Activated CD8-positive, alpha-beta memory T cell treated with anti-CD3 and anti-CD28 coated beads for 1 hour (primary cell): ENCODE measurements at places on chromosomes 12 and 14.

- no peak for DNase-seq
Observed at GRCh38 chr12:84969226-84969625, 56.6 kb upstream of the SLC6A15 start.

- no peak for DNase-seq
Observed at GRCh38 chr14:95274874-95275273, 44.8 kb downstream of the CLMN start.

DNA sequence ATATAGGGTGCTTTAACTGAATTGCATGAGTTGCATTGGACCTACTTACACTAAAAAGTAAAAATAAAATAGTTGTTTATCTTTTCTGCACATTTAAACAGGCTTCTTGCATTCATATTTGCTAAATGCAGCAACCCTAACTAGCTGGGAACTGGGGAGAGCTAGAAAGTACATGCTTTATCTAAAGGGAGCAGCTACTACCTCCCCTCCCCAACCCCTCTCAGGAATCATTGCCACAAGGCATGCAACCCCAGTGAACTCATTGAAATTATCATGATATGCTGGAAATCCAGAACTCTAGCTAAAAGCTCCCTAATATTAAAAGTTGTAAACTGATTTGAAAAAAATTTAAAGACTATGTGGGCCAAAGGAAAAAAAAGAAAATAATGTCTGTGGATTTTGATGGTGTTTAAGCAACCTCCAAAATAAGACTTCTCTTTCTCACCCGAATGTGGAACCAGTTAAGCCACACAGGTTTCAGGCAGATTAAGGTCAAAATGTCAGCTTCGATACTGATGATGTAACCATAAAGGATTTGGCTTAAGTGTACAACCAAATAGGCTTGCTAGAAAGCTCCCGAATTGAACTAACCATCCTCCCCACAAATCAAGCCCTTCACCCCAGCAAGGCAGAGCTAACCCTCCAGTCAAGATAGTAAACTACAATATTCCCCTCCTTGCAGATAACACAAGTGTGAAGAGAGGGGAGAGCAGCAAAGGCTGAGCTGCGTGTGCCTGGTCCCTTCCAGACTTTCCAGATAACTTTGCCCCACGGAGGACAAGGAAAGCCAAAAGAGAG, 13.8 kb upstream of the POC1B start:
- DNase-seq: no peak

DNA sequence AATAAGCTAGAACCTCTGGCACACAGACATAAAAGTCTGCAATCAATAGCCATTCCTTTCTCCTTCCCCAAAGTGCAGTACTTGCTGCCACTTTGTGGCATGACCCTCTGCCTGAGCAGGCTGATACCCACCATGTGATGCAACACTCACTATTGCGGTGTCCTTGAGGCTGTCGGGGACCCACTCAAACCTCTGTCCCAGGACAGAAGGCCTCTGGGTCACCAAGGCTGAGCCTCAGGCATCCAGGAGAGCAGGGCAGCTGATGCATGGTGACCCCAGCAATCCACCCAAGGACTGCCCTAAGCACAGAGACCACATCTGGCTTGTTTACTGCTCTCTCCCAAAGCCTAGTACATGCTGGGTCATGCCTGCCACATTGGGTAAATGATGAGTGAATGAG, 114.2 kb downstream of the DPF3 start:
- DNase-seq: no peak

DNA sequence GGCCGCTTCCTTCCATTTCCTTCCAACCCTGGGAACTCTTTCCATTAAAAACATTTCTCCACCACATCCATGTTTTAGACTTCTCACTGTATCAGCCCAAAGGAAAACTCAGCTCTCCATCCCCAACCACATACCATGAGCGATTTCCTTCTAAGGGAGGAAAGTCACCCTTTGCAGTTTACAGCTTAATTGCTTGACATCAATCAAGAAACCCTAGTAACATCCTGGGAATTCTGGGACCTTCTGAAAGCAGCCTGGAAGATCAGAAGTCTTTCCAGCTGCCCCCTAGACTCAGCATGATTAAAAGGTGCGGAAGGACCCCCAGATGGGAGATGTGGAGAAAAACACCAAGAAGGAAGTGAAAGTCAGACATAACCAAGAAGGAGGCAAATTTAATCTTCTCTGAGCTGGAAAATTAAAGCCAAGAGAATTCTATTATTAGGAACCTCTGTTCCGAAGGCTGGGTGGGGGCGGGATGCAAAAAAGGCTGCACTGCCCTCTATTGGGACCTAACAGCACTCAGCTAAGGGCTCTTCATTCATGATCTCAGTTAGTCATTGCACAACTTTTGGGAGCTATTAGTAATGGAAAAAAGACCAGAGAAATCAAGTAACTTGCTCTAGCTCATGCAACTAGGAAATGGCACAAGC, 73.3 kb upstream of the PLXNC1 start:
- no peak for DNase-seq

- no peak for DNase-seq
Observed at GRCh38 chr12:33988197-33988805, 34.0 kb upstream of the ALG10 start.

DNA sequence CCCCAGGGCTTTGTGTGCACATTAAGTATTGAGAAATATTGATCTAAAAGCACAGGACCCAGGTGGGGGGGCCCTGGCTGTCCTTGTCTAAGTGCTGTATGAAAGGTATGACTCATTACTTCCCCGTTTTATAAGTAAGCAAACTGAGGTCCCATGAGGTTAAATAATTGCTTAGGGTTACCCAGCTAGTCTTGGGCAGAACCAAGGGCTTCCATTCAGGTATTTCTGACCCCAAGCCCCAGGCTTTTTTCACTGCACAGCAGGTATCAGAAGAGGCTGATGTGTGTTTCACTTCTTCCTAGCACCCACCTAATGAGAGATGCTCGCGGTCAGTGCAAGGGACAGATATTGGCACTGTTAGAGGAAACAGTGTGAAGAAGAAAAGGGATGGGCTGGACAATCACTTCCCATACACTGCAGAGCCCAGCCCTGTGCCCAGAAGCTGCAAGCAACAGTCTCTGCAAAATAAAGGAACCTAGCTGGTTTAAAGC, 4.7 kb upstream of the TC2N start:
- no peak for DNase-seq

DNA sequence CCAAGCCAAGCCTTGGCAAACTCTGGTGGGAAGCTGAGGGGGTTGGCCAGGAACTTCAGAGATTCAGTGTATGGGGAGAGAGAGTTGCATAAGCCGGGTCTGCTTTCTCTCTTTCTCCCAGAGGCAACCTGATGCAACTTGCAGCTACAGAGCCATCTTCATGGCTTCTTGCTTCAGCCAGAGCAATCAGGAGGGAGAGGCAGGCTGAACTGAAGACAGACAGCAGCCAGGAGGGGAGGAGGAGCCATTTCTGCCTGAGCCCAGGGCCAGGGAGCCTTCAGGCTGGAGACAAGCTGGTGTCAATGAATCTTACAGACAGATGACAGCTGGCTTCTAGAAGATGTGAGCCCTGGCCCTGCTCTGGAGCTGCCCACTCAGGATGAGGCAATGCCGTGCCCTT, 18.7 kb downstream of the NPC2 start:
- DNase-seq: no peak

DNA sequence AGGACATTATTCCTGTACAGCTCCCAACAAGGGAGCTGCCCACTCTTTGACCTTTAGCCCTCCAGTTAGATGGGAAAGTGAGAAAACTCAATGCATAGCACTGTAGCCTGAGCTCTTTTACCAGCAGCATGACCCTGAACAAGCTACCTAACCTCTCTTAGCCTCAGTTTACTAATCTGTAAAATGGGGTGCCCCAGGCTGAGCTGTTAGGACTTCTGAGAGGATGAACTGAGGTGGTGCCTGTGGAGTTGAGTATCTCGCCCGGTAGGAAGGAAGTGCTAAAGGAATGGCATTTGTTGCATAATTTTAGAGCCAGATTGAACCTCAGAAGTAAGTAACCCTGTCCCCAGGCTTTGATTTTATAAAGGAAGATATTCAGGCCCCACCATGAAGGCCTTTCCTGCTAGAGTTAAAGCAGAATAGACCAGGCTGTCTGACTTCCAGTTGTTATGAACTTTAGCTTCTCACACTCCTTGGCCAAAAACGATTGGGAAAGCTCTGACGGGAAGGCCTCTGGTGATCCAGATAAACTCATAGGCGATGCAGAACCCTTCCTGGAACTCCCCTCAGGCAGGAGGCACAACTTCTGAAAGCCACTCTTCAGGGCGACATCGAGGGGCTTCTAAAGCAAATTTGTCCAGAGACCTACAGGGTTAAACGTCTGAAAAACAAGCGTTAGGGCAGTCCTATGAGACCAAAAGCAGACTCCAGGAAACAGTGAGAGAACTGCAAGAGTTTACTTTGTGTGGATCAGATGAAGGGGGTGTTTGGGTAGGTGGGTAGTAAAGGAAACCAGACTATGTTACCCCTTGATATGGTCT, 2.5 kb upstream of the SERPINA10 start:
- no peak for DNase-seq

DNA sequence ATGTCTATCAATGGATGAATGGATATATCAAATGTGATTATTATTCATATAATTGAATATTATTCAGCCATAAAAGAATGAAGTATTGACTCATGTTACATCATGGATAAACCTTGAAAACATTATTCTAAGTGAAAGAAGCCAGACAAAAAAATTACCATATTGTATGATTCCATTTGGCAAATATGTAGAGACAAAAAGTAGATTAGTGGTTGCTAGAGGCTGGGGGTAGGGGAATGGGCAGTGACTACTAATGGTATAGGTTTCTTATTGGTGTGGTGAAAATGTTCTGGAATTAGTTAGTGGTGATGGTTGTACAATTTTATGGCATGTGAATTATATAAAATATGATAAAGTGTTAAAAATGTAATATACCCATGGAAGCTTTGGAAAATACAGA, 31.8 kb upstream of the GNS start:
- DNase-seq: no peak

- no peak for DNase-seq
Observed at GRCh38 chr12:28104903-28105864, 85.1 kb upstream of the CCDC91 start.

DNA sequence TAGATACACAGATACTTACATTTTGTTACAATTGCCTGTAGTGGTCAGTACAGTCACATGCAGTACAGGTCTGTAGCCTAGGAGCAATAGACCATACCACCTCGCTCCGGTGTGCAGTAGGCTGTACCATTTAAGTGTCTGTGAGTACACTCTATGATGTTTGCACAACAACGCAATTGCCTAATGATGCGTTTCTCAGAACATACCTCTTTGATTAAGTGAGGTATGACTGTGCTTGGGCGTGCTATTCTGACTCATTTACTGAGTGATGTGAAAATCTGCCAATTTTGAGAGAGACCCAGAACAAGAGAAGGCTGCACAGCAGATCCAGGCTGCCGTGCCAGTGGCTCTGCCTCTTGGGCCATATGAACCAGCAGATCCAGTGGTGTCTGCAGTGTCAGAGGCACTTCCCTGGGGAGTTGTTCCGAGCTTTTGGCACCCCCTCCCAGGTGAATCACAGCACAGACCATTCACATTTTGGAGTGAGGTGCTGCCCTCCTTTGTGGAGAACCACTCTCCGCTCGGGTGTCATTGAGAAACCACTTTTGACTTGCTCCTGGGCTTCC, 20.4 kb downstream of the DLK1 start:
- DNase-seq: no peak

DNA sequence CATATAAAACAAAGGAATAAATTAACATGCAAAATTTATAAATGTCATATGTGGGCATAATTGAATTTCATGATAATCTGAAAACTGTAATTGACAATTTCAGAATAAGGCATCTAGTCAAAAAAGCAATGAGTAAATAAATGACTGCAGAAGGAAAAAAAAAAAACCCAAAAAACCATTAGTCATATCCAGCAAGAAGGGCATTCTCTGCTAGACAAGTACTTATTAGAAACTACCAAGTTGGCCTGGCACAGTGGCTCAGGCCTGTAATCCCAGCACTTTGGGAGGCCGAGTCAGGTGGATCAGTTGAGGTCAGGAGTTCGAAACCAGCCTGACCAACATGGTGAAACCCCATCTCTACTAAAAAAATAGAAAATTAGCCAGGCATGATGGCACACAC, 17.5 kb downstream of the ZCRB1 start:
- DNase-seq: no peak

GRCh38 chr14:97411938-97412612, 614.9 kb downstream of the VRK1 start:
- DNase-seq: no peak

- no peak for DNase-seq
Observed at GRCh38 chr14:93230539-93230938, 23.5 kb downstream of the UBR7 start.

DNA sequence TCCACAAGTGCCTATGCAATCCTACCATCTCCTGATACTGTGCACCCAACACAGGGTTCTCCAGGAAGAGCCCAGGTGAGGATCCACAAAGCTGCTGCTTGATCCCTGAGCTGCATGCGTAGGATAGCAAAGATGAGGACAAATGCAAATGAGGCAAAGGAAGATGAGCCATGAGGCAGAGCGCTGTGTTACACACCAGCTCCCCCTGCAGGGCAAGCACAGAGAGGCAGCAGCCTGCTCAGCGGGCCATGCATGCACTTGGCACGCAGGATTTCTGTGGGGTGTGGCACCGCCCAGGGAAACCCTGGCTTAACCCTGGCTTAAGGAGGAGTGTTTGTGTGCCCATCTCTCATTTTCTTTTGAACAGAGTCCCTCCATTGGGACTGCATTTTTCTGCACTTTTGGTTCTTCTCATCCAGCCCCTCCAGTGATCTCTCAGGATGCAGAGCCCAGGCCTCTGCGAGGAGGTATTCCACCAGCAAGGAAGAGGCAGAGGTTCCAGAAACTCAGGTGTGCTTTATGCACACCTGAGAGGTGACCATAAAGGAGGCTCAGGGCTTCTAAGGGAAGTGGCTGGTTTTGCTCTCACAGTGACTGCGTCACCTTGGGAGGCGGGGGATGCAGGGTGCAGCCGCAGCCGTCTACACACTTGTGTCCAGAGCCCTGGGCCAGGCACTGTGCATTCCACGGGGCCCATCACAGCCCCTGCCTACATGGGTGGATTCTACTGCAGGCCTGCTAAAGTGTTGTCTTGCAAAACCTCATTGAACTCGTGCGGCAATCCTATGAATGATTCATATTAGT, 973.3 kb upstream of the TMEM132C start:
- DNase-seq: no peak

DNA sequence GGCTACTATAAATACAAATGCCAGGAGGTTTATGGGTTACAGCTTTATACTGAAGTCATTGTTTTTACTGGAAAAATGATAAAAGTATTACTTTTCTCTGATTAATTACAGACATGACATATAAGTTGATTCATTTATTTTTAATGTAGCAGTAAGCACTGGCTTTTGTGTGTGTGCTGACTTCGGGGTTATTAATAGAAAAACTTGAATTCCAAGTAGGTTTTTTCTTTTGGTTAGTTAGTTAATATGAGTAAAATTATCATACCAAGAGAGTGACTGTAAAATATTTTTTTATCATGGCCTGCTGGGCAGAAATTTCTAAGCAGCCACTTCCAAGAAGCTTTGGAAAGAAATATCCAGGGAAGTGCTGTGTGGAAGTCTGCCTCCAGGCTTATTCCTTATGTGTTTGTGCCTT, 56.4 kb downstream of the IFT81 start:
- no peak for DNase-seq

DNA sequence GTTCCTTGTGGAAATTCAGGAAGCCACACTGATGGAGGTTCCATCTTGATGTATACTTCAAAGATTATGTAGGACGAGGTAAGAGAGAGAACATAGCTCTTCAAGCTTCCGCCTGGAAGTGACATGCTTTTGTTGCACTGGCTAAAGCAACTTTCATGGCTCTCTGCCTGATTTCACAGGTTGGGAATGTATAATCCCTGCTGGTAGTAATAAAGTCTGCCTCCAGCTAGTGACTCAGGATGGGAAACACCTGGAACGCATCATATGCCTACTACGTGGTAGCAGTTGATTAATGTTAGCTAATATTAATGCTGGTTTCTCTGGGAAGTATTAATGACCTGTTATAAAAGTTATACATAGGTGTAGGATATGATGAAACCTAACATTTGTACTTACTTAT, 71.1 kb downstream of the PELI2 start:
- no peak for DNase-seq
